ENCODE measurements at places on chromosomes 2 and 18.

DNA sequence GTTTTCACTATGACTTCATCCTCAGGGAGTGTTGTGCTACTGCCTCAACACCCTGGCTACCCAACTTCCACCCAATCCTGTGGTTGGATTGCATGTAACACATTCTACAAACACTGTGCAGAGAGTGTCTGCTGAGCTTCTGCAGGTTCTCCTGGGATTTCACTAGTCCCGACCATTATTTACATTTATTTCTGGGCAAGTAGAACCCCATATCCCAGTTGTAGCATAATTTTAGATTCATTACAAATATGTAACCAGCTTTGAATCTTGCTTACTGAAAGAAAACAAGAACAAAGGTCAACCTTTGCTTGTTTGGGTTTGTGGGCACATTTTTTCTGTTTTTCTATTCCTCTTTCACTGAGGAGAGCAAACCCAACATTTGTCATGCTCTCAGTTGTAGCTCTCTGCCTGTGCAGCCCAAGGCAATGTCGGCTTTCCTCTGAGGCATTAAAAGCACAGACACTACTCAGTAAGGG, 2036.1 kb upstream of the LRRTM1 start:
- DNase-seq: no peak

DNA sequence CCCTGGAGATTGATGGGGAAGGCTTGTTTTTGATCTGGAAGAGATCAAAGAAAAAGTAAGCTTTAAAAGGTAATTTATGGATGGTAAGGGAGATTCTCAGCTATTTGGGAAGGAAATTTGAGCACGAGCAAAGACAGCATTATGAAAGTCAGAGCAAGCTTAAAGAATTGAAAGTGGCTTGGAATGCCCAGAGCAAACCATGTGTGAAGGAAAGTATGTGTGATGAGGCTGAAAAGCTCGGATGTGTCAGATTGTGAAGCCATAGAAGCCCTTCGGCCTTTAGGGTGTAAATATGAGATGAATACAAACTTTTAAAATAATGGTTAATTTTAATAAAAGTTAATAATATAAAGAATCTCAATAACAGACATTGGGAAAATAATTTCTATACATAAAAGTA, 377.4 kb upstream of the DSEL start:
- no peak for DNase-seq

- DNase-seq: no peak
These were observed 156.2 kb downstream of the DDX1 start for GRCh38 chr2:15747603-15748471.

- DNase-seq: peak; percentile 3
These were observed 2.0 kb downstream of the LYPD6B start for GRCh38 chr2:149040451-149040850.

DNA sequence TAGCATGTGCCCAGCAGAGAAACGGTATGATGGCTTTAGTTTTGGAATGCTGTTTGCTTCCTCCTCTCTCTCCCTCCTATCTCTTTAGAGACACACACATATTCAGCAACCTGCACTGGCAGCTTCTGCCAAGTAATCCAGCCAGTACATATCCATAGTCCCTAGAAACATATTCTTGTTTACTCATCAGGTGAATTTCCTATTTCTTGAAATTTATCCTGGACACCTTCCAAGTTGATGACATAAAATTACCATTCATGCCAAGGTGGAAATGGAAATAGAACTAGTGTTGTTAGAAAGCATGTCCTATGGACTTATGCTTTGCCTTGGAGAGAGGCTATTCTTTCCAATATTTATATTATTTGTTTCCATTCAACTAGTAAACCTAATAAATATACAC, 50.9 kb upstream of the RGPD4 start:
- no peak for DNase-seq

- DNase-seq: no peak
These were observed 92.9 kb upstream of the CYP1B1 start for GRCh38 chr2:38168710-38169480.

DNA sequence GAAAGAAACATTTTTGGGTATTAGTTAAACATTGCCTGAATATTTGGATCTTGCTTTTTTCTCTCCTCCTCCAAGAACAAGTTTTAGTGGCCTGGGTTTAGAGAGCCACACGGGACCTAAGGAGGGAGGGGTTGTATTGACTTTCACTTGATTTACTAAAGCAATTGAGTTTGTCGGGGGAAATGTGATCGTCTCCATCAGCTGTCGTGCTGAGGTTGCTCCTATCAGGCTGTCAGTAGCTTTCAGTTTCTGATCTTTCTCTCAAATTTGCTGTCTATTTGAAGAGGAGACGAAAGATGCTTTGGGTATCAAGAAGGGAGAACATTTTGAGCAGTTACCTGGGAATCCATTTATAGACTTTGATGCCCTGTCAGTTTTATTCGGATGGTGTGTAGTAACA, 106.0 kb downstream of the SETBP1 start:
- no peak for DNase-seq

DNA sequence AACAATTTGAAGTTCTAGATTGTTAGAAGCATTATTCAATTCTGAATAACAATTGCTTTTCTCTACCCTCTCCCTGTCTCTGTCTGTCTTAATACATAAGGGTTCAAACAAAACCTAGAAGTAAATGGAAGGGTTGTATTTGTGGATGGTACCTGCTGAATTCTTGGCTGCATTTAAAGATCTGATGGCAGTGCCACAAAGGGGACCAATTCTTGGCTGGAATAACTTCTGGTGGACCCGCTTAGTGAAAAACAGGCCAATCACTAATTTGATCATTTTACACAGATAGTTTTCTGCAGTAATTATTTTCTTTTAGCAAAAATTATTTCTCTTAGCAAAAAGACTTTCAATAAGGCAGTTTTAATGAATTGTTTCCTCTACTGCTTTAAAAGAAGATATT, 353.5 kb downstream of the MYCN start:
- no peak for DNase-seq

GRCh38 chr2:231655894-231656293, 52.4 kb upstream of the PTMA start:
- no peak for DNase-seq

DNA sequence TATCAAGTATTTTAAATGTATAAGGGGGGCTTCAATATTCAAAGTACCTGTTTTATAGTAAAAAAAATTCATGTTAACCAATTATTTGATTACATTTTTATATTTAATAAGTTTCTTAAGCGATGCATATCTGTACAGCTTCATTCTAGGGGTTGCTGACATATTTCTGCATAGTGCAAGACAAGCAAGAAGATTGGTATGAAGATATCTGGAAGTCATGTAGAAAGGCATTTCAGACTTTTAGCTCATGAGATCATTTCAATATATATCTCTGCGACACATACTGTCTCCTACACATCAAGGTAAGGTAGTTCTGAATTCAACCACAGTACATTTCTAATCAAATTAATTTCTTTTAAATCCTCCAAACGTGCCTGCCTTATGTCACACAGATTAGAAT, 73.1 kb downstream of the MEMO1 start:
- DNase-seq: no peak

DNA sequence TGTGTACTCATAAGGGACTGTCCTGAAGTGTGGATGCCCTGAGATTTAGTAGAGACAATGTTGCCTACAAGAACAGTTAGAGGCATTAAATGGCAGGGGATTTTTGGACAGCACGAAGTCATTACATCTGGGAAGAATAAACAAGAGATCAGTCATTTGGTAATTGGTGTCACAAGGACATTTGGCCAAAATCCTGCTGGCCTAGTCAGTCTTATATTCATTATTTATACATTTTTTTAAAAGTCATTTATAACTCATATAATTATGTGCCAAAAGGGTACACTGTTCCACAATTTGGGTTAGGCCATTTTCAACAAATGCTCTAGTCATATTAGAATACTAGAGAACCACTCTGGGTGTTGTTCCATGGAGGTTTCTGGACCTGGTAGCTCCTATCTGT, 104.7 kb downstream of the LRATD1 start:
- DNase-seq: no peak

- DNase-seq: no peak
These were observed 161.6 kb downstream of the NEDD4L start for GRCh38 chr18:58205443-58206160.

DNA sequence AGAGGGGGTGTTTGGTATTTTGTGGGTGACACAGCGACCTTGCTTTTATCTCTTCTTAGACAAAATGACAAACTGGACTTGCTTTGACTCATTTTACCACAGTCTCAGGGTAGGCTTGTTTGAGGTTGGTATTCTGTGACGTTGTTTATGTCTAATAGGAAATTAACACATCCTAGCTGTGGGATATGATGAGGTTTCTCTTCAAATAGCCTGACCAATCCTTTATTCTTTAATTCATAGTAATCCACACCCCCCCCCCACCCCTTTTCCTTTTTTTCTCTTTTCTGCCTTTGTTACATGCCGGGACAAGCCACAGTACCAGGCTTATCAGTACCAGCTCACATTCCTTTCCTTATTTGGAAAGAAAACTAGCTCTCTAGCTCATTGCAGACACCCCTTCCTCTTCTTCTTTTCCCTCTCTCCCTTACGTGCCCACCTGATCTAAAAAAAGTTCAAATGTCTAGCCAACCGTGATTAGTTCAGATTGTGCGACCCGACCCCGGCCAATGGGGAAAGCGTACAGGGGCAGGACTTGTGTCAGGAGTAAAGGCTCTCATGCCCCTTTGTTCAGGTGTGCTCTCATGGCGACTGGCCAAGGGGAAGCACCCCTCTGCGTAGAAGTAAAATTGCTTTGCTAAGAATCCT, 52.2 kb upstream of the PTPRM start:
- DNase-seq: no peak

- no peak for DNase-seq
These were observed 114.7 kb downstream of the RTP5 start for GRCh38 chr2:241984271-241984655.

GRCh38 chr2:54336977-54337255, 80.9 kb upstream of the TSPYL6 start:
- no peak for DNase-seq

- DNase-seq: no peak
These were observed 102.5 kb downstream of the HNRNPLL start for GRCh38 chr2:38500283-38500634.

DNA sequence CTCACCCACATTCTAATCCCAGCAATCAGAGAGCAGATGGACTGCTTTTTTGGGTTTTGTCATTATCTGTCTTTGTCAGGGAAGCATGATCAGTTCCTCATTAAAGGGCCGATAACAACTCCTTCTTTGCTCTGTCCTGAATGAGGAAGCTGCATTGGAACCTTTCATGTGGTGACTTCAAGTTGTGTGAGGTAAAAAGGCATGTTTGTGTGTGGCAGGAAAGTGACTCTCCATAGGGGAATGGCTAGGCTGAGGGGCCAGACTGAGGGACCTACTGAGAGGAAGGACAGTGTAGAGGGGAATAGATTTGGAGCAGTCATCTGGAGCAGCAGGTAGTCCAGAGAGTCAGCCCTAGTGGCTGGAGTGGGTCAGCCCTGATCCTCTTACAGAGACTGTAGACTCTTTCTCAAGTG, 23.6 kb upstream of the LRRTM1 start:
- no peak for DNase-seq

- DNase-seq: no peak
These were observed 92.0 kb downstream of the ARMC9 start for GRCh38 chr2:231290321-231291015.

DNA sequence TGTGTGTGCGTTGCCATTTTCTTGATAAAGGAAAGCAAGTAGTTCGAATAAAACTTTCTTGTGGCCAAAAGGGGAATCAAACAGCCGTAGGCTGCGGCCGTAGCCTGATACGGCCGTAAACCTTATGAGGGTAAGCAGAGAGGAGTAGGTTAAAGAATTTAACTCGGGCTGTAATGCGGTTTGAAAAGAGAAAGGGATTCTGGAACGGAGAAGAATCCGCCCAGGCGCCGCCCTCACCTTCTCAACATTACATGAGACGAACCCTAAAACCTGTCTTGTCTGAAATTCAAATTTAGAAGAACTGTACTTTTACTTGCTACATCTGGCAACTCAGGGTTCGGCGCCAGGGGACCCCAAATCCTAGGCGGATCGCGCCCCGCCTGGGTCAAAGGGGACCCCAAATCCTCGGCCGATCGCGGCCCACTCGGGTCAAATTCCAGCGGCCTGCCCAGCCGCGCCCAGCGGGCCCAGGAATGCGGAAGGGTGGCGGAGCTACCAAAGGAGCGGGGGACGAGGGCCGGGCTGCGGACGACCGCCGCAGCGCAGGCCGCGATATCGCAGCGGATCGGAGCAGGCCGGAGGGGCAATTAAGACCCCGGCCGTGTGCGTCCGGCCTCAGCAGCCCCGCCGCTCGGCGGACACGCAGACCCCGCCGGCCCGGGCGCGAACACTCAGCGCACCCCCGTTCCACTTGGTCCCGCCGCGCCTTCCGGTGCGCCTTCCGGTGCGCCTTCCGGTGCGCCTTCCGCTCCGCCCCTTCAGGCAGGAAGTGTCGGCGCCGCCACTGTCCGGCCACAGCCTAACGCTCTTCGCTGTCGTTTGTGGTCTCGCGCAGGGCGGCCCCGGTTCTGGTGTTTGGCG, at the start of gene MYL12B:
Gene MYL12B, plus strand, starts transcription at position 761 of the 861 bp plus-strand sequence. CDS start 10,766 bp downstream, outside the sequence.
- peak; percentile 83 for DNase-seq

GRCh38 chr2:4053769-4054493, 350.6 kb downstream of the DCDC2C start:
- no peak for DNase-seq

- no peak for DNase-seq
These were observed 12.5 kb downstream of the ITM2C start for GRCh38 chr2:230877116-230877758.

DNA sequence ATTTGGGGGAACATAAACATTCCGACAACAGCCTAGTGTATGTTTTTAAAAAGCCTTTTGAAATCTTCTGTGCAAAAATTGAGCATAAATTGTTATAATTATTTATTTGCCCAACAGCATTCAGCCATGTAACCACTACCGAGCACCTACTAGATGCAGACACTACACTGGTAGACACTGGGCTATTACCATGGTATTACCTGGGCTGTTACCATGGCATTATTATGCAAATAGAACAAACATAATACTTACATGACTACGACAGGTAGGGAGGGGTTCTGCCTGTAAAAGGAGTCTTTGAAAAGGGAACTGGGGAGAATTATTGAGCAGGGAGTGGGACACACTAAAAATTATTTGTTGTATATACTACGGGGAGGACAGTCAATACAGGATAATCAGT, 116.4 kb downstream of the MREG start:
- no peak for DNase-seq

- no peak for DNase-seq
These were observed 17.8 kb upstream of the CPO start for GRCh38 chr2:206921529-206921928.

DNA sequence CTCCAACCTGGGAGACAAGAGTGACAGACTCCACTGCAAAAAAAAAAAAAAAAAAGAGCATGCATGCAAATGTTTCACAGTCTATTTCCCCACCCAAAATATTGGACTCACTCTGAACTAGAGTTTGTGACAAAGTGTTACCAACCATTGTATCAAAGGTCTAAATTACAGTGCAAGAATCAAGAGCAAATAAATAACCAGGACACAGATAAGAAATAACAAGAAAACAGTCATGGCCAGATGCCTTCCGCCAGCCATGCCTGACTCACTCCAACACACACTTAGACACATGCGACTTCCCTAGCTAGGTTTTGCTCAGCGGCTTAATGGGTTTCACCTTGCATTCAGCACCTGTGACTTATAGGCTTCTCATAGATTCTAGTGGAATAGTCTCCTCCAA, 62.8 kb downstream of the CYB5A start:
- DNase-seq: no peak

- no peak for DNase-seq
These were observed 317.7 kb downstream of the LPIN1 start for GRCh38 chr2:12064153-12064552.

- no peak for DNase-seq
These were observed 296.0 kb downstream of the NDUFA10 start for GRCh38 chr2:239729151-239729550.

- no peak for DNase-seq
These were observed 402.8 kb downstream of the TXNL1 start for GRCh38 chr18:56235481-56236013.
